ENCODE measurements at places on chromosomes 16 and 17.

- DNase-seq, result no peak
Measured at GRCh38 chr17:73021771-73022170, 70.7 kb downstream of the SLC39A11 start.

DNA sequence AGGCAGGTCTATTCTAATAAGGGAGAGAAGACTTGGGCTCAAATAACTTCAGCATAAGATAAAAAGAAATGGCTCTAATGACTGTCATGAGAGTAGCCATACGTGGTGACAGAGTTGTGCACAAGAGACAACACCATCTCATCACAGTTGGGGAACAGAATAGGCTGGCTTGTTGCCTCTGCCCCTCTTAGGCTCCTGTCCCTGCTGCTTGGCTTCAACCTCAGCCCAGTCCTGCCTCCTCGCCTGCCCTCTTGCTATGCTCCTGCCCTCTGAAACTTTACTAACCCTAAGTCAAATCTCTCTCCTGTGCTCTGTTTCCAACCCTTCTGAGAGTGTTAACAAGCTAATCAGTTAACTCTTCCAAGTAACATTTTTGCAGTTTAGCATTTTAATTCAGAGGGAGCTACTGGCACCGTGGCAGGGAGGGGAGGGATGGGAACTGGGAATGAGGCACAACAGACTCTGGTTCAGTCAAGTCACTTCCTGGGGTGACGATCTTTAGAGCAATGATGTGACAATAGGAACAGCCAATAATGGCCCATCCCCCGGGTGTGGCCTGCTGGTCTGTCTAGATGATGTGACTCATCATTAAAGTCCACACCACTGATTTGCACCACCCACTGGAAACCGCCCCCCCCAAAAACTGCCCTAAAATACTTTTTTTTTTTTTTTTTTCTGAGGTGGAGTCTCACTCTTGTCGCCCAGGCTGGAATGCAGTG lies 35.5 kb downstream of the DNAH17 start:
- DNase-seq, result no peak

- no peak for DNase-seq
Measured at GRCh38 chr16:12063004-12063395, 86.5 kb downstream of the SNX29 start.

DNA sequence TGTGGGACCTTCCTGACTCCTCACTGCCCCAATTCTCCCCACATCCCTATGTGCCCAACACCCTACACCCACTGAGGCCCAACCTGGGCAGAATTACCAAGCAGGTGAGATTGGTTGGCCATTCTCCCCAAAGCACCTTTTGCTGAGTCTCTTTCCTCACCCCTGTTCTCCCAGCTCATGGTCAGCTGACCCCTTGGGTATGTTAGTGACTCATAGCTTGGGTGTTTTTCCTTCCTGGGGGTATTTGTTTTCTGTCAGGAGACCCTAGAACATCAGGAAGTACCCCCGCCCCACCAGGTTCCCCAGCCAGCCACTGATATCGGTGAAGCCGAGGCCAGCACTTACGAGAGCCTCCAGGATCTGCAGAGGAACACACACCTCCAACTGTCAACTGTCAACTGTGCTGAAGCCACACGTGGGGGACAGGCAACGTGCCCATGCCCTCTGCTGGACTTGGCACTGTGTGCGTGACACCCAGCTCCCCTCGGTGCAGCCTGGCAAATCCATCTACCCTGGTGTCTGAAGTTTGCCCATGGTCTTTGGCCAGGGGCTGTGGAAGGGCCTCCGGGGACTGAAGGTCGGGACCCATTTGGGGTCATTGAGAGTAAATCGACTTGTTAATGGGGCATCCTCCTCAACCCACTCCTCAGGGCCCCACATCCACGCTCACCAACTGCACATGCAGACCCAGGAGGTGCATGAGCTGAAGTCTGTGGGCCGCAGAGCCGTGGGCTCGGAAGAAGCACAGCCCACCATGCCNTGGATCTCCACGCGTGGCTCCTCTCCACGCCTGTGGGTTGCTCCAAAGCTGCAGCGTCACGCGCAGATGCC lies 53.1 kb downstream of the METRNL start:
- DNase-seq, result no peak

GRCh38 chr17:4204710-4205173 lies 59.0 kb downstream of the ANKFY1 start:
- DNase-seq, result no peak

DNA sequence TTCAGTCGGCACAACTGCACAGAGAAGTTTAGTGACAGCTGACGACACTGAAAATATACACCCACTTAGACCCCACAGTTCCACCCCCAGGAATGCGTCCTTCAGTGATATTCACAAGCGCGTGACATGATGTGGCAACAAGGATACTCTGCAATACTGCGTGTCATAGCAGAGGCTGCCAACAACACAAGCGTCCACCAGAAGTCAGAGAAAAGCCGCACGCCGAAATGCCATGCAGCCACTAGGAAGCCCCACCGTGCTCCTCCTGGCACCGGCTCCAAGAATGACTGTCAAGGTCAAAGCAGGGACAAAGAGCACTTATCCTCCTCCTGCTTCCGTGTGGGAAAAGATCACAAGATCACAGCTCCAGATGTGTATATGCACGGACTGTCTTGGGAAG lies 3.5 kb downstream of the ATP2A3 start:
- DNase-seq, result no peak

GRCh38 chr17:77287432-77288068 lies 146.8 kb downstream of the SEC14L1 start:
- DNase-seq, result no peak

- DNase-seq, result no peak
Measured at GRCh38 chr16:84643674-84644073, 4.6 kb upstream of the KLHL36 start.

- DNase-seq, result no peak
Measured at GRCh38 chr17:81867170-81867990, 3.8 kb downstream of the ARHGDIA start.

DNA sequence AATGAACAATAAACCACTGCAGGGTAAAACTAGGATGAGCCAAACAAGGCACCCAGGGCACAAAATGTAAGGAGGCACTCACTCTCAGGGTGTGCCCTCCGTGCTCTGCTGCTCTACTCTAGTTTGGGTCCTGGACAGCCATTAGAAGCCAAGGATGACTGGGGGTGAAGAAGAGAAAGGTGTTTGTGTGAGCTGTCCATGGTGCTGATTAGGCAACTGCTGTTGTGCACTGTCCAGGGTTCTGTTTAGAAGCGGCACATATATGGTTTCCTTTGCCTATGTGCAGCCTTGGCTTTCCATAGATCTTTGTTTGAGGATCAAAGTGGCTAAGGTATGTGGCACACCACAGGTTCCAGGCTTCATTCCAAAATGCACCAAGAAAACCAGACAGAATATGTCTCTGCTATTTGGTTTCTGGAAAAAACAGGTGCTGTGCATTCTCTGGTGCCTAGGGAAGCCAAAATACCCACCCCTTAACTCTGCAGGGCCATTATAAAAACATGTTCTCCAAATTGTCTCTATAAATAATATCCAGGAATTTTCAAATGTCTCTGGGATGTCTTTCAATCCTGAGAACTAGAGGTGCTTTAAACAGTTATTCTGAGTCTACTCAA lies 123.5 kb downstream of the CBLN1 start:
- DNase-seq, result no peak

All from amygdala (tissue), 56 donors.